ENCODE measurements at places on chromosomes 2 and 18.
A peak's percentile ranks its signal among the peaks of the same experiment; 100 is the strongest.

- no peak for DNase-seq
Observed at GRCh38 chr2:44360749-44361329, 455 bp downstream of the PREPL start.

DNA sequence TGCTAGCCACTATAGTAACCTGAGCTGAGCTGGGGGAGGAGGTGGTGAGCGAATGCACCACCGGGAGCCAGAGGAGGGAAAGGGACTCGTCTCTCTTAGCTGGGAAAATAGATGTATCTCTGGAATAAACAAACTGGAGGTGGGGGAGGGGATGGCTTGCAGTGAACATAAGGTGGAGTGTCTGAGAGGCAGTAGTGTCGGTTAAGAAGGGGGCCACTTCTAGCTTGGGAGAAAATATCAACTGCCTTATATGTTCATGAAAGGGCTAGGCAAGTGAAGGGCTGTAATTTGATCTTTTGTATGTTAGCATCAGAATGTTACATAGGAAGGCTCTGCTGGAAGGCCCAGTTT lies 2.2 kb downstream of the SETBP1 start:
- no peak for DNase-seq

- DNase-seq = no peak
Observed at GRCh38 chr2:118223511-118223991, 135.3 kb downstream of the INSIG2 start.

- DNase-seq = peak; percentile 7
Observed at GRCh38 chr18:75377258-75377657, 50.2 kb downstream of the SMIM21 start.

GRCh38 chr2:120174963-120175581 lies 48.1 kb downstream of the TMEM185B start:
- peak; percentile 85 for DNase-seq

DNA sequence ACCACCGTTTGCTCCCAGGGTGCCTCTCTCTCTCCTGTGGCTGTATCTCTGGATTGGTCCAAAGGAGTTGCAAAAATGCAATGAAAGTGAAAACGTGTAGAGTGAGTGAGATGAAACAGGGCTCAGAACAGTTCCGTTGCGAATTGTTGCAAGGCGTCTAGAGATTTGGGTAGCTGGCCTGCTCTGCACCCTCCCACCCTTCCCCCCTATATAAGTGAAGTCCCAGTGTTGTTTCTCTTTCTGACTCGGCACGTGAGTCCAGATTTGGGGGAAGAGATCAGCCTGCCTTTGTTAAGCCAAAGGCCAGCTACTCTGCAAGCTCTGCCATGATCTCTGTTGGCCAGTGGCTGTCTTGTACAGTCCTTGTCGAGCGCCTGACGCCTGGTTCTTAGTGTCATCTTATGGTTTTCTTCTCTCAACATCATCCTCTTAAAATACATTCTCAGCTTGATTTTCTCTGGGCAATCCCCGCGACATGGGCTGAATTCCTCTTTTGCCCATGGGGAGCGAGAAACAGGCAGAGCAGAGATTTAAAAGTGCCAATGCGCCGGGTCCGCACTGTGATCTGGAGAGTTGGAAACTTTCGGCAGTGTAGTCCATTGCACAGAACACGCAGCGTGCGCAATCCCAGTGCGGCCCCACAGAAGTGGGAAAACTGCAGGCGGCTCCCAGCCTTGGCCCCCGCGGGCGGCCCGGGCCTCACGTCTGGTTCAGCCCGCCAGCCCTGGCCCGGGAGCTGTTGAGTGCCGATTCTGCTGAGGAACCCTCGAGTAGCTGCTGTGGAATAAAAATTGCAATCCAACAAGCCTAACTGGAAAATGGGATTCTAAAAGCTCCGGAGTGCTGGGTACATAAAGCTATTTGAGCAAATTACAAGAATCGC lies 9.3 kb downstream of the MEIS1 start:
- DNase-seq = peak; percentile 27

- DNase-seq = no peak
Observed at GRCh38 chr2:197993363-197993762, 189.0 kb downstream of the PLCL1 start.

DNA sequence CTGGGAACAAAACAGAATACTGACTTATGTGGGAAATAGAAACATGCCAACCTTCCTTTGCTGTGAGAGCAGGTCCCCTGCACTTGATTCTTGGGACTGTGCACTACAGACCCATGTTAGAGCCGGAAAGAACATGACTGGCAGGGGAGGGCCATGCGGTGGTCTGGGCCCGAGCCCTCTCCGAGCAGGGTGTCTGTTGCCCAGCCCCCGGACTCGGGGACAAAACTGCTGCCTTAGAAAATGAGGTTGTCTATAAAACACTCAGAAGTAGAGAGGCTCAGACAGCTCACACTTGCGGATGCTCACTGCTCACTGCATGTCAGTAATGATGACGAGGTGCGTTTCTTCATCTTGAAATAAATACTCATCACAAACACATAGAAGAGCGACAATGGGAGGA lies 270.7 kb upstream of the HDAC4 start:
- DNase-seq = no peak

- DNase-seq = peak; percentile 26
Observed at GRCh38 chr2:151973901-151974199, 125.0 kb downstream of the CACNB4 start.

GRCh38 chr2:191226196-191226595 lies 19.0 kb upstream of the MYO1B start:
- DNase-seq = peak; percentile 53

GRCh38 chr2:232323328-232323650 lies 55.3 kb upstream of the ALPP start:
- DNase-seq = no peak

DNA sequence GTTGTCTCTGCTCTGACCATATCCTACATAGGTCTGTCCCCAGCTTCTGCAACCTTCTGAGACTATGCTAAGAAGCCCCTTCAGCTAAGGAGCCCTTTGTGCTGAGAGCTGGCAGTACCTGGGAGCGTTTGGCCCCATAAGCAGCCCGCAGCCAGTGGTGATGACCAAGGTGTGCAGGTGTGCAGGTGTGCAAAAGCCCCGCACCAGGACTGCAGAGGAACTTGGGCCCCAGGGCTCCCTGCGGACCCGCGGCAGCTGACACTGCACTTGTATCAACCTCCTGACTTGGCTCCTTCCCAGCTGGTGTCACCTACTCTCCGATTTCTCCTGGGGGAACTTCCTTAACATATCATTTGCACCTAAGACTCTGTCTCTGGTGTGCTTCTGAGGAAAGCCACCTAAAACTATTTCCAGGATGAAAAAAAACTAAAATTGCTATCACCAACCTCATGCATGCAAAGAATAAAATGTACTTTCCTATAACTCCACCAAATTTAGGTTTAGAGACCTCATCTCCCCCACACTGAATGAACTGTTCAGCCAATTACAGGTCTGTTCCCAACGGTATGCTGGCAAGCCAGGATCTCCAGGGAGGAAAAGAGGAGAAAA lies 16.1 kb upstream of the GNAL start:
- no peak for DNase-seq

DNA sequence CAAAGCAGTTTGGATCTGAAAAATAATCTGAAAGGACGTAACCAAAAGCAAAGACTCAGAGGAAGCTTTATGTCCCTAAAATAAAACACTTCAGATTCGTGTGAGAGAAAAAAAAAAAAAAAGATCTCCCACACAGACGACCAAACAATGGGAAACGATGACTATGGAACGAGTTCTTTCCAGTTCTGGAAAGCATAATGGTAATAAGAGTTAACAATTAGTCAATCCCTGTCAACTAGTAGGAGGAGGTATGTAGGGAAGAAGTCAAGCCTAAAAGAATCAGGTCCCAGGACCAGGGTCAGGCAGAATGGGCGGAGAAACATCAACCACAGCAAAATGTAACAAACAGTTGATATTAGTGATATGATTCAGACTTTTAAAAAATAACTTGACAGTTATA lies 170.3 kb upstream of the SETBP1 start:
- no peak for DNase-seq

GRCh38 chr2:796141-796985 lies 119.2 kb upstream of the TMEM18 start:
- no peak for DNase-seq

DNA sequence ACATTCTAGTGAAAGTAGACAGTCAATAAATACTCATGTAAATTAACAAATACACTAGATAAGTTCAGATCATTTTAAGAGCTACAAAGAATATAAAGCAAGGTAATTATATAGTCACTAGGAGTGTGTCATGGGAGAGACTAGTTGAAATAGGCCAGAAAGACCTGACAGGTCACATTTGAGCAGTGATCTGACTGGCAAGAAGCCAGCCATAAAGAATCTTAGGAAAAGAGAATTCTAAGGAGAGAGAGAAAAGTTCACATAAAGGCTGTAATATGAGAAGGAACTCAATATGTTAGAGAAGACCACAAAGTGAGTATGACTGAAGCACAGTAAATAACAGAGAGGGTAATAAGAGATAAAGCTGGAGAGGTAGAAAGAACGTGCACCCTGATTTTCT lies 31.2 kb downstream of the VSNL1 start:
- DNase-seq = no peak

- peak; percentile 84 for DNase-seq
Observed at GRCh38 chr18:22466608-22467395, 49.1 kb upstream of the CTAGE1 start.

DNA sequence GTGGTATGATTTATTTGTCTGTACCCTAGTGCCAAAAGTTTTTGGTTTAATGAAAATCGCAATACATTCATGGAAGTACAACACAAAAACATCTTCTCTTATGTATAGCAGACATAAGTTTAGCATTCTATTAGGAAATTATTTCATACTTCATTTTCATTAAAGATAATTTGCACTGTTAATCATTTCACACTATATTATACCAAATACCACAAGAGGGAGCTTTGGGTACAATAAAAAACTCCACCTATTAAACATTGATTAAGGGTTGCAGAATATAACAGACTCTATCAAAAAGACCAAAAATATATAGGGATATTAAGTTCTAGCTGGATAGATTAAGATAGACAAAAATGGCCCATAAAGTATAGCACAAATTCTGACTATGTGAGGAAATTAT lies 79.0 kb downstream of the SLC66A3 start:
- DNase-seq = peak; percentile 45

GRCh38 chr2:196719110-196719872 lies 79.8 kb downstream of the CCDC150 start:
- DNase-seq = peak; percentile 60

DNA sequence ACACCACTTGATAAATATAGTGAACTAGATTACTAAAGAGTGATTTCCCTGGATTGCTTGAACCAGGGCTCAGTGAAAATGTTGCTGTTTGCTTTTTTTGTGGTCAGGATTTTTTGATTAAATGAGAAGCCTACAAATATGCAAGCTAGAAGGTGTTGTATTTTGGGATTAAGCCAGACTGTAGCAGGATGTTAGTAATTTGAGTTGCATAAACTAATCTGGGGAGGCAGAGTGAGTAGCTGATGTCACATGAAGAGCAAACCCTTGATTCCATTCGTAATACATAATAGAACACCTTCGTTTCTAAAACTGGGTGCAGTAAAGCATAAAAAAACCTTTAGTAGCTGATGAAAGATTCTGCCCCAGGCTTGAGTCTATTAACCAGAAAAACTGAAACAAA lies 32.0 kb downstream of the NEDD4L start:
- peak; percentile 11 for DNase-seq

DNA sequence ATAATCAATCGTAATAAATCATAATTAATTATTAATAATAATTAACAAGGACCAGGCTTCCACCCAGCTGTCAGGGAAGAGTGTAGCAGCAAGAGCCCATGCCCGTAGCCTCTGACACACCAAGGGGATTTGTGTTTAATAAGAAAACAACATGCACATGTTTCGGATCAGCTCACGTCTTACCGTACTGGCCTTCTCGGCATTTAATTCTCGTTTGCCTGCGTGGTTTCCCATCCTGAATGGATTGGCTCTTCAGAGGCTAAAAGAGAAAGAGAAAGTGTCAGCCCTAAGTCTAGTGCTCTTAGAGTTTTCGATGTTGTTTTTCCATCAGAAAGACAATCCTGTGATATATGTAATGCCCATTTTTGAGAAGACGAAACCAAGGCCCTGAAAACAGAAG lies 27.6 kb downstream of the MBP start:
- DNase-seq = peak; percentile 11

DNA sequence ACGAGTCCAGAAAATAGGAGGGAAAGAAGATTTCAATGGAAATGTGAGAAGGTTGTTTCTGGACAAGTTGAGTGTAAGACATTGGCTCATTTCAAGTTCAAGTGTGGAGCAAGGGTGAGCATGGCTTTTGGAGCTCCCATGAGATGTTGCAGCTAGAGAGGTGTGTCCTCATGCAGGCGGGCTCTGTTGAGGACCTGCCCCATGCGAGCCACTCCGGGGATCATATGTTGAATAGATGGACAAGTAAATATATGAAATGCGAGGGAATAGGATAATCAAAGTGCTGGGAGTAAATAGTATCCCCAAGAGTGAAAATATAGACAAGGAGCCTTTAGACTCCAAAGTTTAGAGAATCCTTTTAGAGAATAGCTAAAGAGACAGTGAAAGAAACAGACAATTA lies 200.4 kb upstream of the NRP2 start:
- DNase-seq = no peak

GRCh38 chr18:23373570-23373969 lies 79.5 kb upstream of the RIOK3 start:
- no peak for DNase-seq

- DNase-seq = peak; percentile 99
Observed at GRCh38 chr2:160666154-160667060, 172.8 kb upstream of the RBMS1 start.
